ENCODE measurements at places on chromosomes 6 and 20. TPM values are rescaled to one million over a fixed set of nuclear protein-coding genes. Genes with fewer than 3 reads are reported as not detected.

Gene IRF4
- total RNA-seq = not detected

Gene CLPSL2
- total RNA-seq = not detected

DNA sequence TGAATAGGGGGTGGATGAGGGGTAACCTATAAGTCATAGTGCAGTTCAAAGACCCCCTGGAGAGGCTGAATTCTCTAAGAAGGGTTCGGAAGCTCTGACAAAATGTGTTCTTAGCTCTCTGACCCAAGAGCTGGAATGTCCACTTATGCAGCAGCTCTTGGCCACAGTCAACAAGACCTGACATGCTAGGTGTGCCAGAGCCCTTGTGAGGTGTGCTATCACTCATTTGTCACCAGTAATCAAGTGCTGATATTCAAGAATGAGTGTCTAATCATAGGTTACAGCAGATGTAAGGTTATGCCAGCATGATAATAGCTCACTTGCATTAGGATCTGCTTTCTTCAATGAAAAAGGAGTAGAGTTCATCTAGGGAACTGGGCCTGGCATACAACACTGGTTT lies 28.1 kb downstream of the TOMM6 start:
- no peak for DNase-seq

DNA sequence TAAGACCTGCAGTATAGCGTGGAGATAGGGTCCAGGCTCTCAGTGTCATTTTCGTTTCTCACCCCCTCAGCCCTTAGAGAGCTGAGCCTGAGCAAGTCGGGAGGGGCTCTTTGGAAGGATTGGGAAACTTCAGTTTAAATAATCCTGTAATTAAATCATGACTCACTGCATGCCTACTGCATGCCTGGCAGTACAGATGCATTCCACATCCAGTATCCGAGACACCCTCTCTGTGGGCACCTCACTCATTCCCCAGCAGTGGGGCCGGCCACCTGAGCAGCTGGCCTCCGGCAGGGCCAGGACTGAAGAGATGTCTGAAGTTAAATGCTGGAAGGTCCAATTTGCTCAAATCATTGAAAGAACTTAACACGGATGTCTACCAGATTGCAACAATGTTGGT lies 316.6 kb downstream of the THBS2 start:
- DNase-seq = no peak

DNA sequence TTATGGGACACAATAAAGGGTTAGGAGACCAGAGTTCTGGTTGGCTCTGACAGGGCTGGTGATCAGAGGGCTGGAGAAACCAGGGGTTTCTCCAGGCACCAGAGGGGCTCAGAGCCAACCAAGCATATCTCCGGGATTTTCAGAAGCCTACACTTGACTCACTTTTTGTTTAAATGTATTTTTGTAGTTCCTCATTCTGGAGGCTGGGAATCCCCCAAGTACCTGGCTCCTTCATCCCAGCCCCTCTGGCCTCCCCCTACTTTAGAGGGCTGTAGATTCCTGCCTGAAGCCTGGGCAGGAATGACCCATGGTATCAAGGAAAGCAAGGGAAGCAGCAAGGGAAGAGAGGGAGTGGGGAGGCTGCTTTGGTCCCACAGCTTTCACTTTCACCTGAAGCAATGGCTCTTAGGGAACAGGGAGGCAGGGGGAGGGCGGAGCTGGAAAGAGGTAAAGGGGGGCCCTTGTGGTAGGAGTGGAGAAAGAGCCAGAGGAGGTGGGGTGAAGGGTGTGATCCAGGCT lies 973 bp downstream of the CD40 start:
- DNase-seq = no peak

GRCh38 chr20:35048739-35049138 lies 43.9 kb downstream of the TRPC4AP start:
- no peak for DNase-seq

GRCh38 chr6:25253351-25253750 lies 25.8 kb upstream of the CARMIL1 start:
- no peak for DNase-seq

DNA sequence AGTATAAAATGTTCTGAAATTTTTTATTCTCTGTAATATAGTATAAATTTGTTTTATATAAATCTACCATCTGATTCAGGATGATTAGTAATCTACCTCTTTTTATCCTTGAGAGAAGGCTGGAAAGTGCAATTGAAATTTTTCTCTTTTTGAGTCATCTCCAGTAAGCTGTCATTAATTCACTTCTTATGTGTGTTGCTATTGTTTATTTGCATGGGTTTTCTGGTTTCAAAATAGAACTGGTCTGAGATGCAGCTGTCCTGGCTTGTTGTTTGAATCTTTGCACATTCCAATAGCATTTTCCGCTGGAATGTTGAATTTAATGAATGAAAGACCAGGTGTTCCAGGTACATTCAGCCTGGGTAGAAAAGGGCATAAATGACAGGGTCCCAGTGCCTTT lies 24.3 kb upstream of the TAB2 start:
- DNase-seq = no peak

Gene BMP5
- not detected for total RNA-seq

GRCh38 chr6:127225497-127225896 lies 41.2 kb upstream of the RNF146 start:
- no peak for DNase-seq
